Fibroblast of lung (primary cell): ENCODE measurements at places on chromosomes 6 and 20. TPM values are rescaled to one million over a fixed set of nuclear protein-coding genes. Genes with fewer than 3 reads are reported as not detected.

GRCh38 chr6:12265791-12266190 lies 24.4 kb upstream of the EDN1 start:
- no peak for DNase-seq

DNA sequence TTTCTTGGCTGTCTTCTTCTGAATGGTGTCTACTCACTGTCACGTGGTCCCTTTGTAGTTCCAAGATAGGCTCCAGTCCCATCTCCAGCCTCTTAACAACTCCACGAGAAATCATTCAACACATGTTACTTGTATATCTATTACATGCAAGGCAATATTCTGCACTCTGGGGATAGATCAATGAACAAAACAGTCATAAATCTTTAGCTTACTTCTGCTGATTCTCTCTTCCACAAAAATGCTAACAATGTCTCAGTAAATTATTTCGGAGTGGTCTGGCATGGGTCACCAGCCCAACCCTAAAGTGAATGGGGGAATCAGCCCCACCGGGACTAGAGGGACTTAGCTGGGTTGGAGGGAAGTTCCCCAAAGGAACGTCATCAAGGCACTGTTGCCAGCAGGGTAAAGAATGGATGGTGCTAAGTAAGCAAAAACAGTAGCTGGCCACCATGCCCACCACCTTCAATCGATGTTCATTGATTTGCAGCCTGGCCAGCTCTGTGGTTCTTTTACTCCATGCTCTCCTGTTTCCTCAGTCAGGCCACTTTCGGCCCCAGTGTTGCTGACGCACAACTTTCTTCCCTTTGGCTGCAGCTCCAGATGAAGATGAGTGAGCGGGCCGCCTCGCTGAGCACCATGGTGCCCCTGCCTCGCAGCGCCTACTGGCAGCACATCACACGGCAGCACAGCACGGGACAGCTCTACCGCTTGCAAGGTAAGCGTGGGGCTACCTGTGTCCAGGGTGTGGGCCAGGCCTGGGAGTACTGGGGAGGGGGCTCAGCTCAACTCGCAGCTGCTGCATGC lies 167.7 kb downstream of the DOK5 start:
- no peak for DNase-seq

Gene ENPP5
- 2.3 and 2.5 TPM in 2 replicates for total RNA-seq

Gene ADAT2
- 4.1 and 5.0 TPM in 2 replicates for total RNA-seq

Gene GRM4
- total RNA-seq, result under 0.01 TPM in 2 replicates
